ENCODE measurements at places on chromosomes 6 and 20.

- DNase-seq = no peak
These were observed 4.5 kb upstream of the EBF4 start for GRCh38 chr20:2688041-2688591.

DNA sequence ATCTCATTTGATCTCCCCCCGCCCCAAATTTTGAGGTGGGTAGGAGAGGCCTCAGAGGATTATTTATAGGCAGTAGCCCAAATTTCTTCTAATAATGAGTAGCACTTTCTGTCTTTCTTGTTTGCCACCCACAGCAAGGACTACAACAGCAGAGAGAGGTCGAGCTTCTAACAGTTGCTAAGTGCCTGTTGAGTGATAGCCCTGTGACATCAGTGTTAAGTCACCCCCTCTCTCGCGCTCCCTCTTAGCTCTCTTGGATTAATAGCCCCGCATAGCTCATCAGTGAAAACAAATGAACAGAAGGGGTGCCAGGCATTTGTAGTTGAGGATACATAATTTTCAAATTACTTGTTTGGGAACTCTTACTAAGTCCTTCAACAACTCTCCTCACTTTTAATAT, 3.5 kb downstream of the ANKRD60 start:
- DNase-seq = no peak

DNA sequence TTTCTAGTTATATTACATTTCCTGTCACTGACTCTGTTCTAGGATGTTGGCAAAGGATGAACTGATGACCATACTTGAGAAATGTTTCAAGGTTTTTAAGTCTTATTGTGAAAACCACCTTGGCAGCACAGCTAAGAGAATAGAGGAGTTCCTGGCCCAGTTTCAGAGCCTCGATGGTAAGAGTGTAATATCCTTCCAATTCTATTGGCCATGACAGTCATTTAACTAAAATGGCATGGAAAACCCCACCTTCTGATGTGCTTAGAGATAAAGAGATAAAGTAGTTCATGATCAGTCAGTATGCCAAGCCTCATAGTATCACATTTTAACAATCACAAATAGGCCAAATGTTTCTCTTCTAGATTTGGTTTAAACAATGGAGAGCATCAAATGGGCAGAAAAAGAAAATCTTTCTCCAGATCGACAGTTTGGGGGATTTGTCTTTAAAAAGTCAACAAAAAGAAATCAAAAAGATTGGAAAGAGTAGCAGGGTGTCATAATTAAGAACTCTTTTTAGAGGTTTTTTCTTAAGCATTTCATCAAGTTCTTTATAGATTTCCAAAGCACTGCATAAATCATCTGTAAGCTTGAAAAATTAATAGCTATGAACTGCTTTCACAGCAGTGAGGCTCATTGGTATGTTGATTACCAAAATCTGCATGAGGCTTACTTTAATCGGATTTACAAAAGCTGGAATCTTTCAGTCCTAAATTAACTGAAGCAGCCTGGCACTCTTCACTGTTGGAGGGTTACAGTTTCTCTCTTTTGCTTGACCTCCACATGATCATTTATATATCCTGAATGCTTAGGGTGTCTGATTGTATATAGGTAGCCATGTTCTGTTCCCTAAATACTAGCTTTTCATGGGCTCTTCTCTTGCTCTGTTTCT, 48.7 kb downstream of the AKIRIN2 start:
- DNase-seq = no peak

DNA sequence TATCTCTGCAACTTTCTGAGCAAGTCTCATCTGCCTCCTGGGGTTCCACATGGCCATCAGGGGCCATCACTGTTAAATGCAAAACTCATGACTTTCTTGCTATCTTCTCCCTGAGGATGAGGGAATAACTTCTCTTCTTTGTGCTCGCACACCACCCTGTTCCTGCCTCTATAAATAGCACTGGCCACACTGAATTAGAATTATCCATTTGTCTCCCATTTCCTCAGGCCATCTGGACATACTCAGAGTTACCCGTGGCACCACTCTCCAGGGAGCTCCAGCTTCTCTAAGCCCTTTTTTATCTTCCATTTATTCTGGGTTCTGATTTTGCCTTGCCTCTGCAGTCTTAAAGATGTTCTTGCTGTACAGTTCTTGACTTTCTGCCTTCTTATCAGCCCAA, 72.8 kb upstream of the ECI2 start:
- no peak for DNase-seq

DNA sequence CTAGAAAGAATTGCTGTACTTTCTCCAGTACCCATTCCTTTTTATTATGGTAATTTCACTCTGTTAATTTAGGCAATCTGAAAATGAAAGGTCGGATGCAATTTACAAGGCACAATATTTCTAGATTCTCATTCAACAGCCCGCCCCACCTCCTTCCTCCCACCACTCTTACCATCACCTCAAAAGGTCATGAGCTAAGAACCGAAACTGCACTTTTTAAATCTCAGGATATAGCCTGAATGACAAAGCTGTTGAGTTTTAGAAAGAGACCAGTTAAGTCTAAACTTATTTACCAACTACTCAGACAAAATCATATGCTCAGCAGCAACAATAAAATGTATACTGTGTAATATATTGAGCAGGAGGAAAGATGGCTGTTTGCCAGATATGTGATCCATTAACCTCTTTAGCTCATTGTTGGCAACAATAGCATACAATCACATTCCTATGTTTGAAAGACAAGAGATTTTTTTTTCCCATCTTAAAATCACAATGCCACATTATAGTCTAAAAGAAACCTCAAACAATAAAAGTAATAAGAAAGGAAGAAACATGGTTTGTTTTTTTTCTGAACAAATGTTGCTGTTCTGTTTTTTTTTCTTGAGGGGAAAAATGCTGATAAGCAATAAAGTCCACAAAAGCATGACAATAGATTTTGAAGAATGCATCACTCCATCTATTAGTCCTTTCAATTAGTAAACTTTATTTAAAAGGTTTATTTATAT, 1.6 kb upstream of the HS3ST5 start:
- DNase-seq = no peak

GRCh38 chr6:14276667-14277404, 159.3 kb downstream of the CD83 start:
- DNase-seq = no peak

- DNase-seq = no peak
These were observed 322.2 kb downstream of the PLCB1 start for GRCh38 chr20:8454137-8454712.

DNA sequence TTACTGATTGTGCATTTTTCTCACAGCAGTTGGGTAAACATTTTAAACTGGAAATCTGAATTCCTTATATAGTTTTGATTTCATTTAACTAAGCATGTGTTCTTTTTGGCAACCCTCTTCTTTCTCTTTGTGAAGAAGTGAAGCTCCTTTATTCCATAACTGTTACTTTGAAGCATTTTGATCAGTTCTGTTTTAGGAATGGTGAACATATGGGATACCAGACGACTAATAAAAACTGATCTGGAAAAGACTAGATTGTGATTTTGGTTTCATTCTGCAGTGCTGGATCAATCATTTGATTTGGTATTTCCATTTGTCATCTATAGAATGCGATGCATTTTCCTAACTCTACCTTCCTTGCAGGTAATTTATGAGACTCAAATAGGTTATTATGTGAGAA, 9.8 kb downstream of the AFG1L start:
- DNase-seq = no peak

DNA sequence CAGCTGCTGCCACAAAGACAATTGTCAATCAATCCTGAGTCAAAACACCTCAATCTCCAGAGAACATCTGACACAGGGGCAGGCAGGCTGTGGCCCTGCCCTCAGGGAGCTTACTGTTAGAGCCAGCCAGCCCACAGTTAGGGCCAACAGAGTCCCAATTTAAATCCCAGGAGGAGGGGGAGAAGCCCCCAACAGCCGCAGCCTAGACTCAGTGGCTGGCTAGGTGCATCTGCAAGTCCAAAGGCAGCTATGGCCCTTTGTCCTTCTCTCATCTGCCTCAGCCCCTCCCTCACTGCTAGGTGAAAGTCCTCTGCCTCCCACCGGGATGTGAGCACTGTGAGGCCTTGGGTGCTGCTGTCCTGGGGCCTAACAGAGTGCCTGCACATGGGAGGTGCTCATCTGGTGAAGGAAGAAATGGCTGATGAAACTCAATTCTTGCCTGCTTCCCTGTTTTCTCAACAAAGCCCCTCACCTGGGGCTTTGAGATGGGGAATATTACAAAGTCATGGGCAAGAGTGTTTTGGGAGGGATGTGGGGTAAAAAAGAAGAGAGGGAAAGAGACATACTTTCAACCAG, 33.7 kb upstream of the VEGFA start:
- no peak for DNase-seq

- no peak for DNase-seq
These were observed 1014.6 kb downstream of the GRIK2 start for GRCh38 chr6:102407886-102408741.

DNA sequence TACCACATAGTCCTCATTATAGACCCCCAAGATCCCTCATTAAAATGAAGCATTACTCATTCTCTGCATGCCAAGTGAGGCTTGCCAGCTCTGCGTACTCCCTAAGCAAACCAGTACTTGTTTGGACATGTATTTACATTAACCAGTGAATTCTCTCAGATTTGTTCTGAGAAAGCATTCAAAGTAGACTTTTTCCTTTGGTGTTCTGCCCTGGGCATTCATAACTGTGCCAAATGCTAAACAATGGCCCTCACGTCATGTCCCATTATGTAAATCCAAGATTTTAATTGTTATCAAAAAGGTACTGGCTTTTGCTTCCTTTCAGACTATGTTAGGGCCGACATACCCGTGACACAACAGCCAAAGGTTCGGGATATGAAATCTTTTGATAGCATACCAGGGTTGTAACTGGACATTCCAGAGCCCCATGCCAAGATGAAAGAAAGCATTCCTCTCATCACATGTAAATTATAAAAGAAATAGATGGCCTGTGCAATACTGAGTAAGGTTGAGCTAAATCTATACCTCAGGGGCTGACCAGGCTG, 164.2 kb downstream of the ADAT2 start:
- no peak for DNase-seq

Data from esophagus squamous epithelium (tissue), 5 donors.